ENCODE measurements at places on chromosomes 7 and 10.

GRCh38 chr7:23184709-23185359 is 3.0 kb downstream of the NUP42 start:
- DNase-seq = peak; percentile 64

GRCh38 chr10:88702848-88703597 is 3.0 kb upstream of the LIPK start:
- no peak for DNase-seq

GRCh38 chr7:71716690-71717089 is 584.7 kb downstream of the GALNT17 start:
- no peak for DNase-seq

DNA sequence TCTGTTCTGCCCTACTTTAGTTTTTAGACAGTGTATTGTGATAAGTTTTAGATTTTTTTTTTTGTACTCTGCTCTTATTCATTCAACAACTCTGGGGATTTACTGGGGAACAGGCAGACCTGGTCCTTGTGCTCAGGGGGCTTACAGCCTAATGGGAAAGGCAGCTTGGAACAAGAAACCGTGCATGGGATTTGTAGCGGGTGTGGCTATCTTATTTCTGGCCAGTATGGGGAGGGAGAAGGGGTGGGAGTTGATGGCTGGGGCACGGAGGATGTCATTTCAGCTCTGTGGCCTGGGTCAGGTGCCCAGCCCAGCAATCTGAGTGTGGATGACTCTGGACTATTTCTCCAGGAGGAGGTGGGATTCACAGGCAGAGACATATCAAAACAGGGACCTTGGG is 47.0 kb downstream of the GRK5 start:
- no peak for DNase-seq

- no peak for DNase-seq
These were observed 31.3 kb upstream of the DAGLB start for GRCh38 chr7:6479067-6479466.

- DNase-seq = no peak
These were observed 21.3 kb upstream of the CHST15 start for GRCh38 chr10:124114696-124115095.

DNA sequence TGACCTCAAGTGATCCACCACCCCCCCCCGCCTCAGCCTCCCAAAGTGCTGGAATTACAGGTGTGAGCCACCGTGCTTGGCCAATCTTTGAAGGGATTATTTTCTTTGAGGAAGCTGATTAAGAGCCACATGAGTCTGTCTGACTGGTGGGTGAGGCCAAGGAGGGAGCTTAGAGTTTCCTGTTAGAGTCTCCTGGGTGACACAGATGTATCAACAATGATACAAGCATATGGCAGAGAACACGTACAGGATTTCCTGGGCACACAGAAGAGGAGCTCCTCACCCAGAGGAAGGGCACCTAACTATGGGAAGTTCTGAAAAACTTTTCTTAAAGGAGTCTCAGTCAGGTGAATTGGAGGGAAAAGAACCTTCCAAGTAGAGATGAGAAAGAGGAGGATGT is 69.4 kb downstream of the GOLGA7B start:
- no peak for DNase-seq

DNA sequence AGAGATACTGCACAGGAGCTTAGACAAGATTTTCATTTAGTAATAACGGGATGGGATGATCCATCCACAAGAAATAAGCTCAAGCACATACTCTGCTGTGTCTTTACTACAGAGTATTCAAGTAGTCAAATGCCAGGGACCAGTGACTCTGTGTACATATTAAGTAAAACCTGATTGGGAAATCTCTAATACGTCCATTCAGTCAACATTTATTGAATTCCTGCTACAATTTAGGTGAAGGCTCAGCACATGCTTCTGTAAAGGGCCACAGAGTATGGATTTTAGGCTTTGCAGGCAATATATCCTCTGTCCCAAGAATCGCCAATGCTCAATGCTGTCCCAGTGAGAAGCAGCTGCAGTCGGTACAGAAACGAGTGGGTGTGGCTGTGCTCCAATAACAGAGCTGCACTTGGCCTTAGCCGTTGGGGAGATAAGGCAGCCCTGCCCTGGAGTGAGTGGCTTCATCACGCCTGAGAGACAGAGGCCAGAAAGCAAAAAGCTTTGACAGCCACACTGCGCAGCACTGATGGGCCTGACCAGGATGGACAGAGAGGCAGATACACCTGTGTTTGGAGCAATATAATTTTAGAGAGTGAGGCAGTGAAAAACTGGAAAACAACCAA is 186.8 kb downstream of the PARD3 start:
- peak; percentile 84 for DNase-seq

- peak; percentile 45 for DNase-seq
These were observed 439 bp upstream of the EMX2 start for GRCh38 chr10:117541909-117542705.

DNA sequence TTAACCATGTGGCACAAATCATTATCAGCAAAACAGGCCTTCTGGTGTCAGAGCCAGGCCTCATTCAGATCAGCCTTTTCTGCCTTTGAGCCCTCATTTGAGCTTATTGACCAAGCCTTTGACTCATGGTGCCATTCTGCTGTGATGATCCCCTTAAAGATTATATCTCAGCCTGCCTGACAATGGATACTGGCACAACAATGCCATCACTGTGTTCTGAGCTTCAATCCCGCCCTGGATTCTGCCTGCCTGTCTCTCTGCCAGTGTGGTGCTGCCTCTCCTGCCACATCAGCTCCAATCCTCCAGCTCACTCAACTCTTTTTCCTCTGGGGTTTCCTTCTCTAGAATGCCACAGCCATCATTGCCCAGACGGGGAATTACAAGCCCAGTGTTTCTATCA is 52.6 kb downstream of the SRI start:
- peak; percentile 48 for DNase-seq

DNA sequence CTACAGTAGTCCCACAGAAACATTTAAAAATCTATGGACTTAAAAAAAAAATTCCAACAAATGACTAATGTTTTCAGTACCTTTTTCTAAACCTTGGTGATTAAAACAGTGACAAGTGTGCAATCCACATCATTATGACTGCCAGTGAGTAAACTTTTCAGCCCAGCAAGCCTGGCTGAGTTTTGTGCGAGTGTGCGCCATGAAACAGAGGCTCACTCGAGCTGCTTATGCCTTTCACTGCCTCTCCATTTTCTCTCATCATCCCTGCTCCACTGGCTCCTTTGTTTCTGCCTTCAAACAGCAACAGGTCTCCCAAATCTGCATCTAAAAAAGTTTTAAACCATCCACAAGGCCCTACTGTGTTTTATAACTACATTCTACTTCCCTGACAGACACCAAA is 105.8 kb downstream of the USP6NL start:
- no peak for DNase-seq

DNA sequence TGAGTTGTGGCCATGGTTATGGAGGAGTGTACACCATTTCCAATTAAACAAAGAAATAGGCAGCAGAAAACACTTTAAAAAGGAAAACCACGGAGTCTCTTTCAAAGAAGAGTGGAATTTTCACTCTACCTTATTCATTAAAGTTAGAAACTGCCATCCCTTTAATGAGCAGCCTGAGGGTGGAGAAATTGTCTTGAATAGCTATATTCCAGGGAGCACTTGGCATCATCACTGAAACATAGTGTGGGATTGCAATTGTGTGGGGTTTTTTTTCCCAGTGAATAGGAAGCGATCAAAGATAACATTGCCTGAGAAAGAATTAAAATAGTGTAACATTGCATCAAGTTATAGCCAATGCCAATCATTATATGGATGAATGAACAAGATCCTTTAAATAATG is 191.6 kb downstream of the TEX36 start:
- no peak for DNase-seq

GRCh38 chr10:93288679-93289634 is 193.2 kb downstream of the MYOF start:
- DNase-seq = peak; percentile 50

DNA sequence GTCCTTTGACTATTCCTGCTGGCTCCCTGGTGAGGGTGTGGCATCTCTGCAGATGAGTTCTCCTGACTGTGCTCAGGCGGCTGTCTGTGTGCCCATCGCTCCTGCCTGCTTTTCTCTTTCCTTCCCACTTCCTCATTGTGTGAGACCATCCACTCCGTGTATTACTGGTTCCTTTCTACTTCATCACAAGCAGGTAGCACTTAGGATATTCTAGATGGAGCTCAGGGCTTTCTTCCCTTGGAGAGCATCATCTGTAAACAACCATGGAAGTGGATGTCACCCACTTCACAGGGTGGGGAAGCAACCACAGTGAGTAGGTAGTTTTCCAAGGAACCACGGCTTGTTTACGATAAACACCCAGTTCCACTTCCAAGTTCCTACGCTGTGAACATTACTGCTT is 15.7 kb downstream of the DNAJB6 start:
- no peak for DNase-seq

- DNase-seq = no peak
These were observed 233.1 kb upstream of the IGFBP3 start for GRCh38 chr7:46153951-46154787.

DNA sequence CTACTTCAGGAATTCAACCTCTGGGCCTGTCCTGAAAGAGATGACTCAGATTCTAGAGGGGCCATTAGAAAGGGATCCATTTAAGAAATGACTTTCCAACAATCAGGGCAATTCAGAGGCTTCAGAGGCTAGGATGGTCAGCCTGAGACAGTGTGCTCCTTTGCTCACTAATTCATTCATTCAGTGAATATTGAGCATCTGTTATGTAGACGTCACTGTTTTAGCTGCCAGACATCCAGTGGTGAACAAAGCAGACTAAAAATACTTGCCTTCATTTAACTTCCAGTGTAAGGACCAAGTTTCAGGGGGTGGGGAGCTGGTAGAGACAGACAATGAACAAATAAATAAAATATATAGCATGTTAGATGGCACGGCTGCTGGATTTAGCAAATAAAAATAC is 1.6 kb downstream of the KIAA1217 start:
- no peak for DNase-seq
